ENCODE measurements at places on chromosomes 2 and 18.

DNA sequence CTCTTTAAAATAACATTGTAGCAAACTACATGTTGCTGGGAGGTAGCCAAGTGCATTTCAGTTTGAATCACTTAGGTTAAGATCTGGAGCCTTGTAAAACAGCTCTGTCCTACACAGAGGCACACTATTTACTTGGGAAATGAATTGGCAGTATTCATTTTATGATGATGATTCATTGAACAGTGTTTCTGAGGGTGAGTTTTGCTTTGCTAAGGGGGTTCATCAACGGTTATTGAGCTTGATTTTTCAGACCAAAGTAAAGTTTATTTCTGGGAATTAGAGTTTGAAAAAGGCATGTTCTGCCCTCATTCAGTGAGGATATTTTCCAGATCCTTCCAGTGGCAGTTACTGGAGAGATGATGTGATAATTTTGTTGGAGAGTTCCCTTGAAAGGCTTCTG, 55.6 kb downstream of the CCDC85A start:
- DNase-seq = no peak

GRCh38 chr18:23731861-23732260, 42.6 kb downstream of the LAMA3 start:
- no peak for DNase-seq

DNA sequence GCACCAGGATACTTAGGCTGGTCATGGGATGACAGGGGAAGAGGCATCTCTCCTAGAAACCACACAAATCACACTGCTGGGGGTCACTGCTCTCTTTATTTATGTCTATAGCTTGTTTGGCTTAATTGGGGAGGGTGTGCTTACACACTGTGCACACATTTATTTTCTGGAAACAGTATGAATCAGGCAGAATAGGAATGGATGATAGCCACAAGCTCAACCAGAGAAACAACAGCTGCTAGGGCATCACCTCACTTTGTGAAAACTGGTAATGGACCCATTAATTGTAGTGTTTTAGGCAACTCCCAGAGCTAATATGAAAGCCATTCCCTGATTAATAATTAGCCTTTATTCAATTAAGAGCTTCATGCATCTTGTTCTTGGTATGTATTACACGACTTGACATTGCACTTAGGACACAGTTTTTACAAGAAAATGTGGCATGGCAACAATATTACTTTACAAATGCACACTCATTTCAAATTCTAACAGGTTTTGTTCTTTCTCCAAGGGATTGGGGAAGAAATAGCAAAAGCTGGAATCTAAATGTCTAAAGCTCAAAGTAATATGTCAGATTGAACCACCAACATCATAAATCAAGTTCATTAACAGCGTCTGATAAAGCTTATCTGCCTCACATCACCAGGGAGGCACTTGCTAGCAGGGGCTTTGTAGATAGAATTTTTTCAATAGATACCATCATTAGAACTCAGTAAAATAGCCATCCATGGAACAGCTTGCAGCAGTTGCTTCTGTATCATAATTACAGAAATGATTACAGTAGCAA, 361.9 kb upstream of the FSHR start:
- DNase-seq = no peak

DNA sequence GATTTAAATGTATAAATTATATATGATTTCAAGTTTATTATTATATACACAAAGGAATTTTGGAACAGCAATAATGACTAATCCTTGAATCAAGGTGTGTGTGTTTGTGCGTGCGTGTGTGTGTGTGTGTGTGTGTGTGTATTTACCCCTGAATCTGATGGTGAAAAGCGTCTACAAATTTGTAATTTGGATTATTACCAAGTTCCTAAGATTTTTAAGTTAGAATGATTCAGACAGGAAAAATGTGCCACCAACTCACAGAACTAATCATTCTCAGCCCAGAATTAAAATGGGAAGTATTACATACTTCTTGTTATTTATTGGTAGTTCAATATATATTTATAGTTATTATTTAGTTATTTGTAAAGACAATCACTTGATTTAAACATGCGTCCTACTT, 12.3 kb downstream of the CALCRL start:
- DNase-seq = no peak

GRCh38 chr2:226017537-226017936, 618.0 kb downstream of the NYAP2 start:
- no peak for DNase-seq

GRCh38 chr2:41294331-41294730, 753.5 kb upstream of the PKDCC start:
- no peak for DNase-seq

DNA sequence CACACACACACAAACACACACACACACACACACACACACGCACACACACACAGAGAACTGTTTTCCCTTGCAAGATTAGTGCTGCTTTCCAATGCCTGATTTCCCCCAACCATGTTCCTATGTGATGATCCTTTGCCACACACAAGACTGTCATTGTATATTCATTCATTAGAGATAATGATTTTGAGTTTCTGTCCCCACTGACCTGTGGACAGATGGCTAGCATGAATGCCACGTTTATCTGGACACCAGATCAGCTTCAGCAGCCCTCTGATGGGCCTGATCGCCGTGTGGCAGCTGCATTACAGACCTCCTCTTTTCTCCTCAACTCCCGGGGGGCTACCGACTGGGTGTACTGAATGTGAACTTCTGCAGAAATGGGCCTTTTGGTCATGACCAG, 353.0 kb downstream of the MYCN start:
- no peak for DNase-seq

- no peak for DNase-seq
Observed at GRCh38 chr18:26119246-26119645, 14.4 kb upstream of the PSMA8 start.

DNA sequence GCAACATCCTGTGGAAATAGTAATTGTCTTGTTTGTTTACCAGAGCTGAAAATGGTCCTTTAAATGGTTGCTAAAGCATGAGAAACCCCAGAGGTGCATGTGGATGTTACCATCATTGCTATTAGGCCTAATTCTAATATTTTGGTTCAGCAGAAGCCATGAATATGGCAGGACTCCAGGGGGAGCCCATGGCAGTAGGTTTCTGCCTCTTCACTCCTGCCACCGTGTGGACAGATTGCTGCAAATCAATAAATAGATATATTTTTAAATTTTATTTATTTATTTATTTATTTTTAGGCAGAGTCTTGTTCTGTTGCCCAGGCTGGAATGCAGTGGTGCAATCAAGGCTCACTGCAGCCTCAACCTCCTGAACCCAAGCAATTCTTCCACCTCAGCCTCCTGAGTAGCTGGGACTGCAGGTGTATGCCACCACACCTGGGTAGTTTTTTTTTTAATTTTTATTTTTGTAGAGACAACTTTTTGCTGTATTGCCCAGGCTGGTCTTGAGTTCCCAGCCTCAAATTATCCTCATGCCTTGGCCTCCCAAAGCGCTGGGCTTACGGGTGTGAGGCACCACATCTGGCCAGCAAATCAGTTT, 54.9 kb upstream of the CAPN13 start:
- DNase-seq = no peak

DNA sequence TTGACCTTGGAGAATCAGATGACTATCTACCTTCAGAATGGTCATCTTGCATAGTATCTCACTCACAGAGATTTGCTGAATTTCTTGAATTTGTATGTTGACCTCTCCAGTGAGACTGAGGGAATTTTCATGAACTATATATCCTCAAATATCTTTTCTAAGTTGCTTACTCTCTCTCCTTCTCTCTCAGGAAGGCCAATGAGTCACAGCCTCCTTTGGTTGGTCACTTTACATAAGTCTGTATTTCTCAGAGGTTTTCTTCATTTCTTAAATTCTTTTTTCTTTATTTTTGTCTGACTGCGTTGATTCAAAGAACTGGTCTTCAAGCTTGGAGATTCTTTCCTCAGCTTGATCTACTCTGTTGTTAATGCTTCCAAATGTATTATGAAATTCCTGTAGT, 51.7 kb downstream of the VIT start:
- no peak for DNase-seq

GRCh38 chr2:163626639-163627109, 109.1 kb downstream of the FIGN start:
- no peak for DNase-seq

DNA sequence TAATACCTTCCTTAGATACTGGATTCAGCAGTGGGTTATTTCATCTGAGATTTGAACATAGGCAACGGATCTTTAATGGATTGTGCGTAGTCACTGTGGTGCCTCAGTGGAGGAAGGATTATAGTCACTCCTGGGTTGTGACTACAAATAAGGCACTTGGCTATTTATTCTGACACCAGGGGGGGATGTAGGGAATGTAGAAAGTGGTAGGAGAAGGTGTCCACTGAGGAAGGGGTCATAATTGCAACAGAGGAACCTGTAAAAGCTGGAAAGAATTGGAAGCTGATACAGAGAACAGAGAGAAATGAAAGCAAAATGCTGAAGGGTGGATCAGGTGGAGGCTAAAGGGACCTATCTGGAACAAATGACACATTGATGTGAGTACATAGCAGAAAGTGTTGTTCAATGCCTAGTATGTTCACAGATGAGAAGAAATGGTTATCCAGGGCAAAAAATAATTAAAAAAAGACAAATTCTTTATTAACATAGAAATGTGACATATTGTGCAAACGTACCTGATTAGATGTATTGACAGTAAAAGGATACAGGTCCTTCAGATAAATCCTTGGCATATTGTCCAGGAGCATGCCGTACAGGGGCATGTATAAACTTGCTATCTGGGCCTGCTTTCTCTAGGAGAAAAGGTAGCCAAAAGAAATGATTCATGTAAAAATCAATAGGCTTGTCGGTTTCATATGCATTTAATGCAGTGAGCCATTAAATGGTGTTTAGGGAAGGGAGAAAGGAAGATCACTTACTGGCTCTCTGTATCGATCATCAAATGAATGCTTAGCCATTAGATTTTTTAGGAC, 91.2 kb upstream of the CCDC195 start:
- no peak for DNase-seq

- no peak for DNase-seq
Observed at GRCh38 chr2:12452185-12452584, 264.6 kb upstream of the TRIB2 start.

GRCh38 chr18:25348386-25349130, 3.4 kb downstream of the ZNF521 start:
- no peak for DNase-seq

GRCh38 chr2:96815326-96816126, 542 bp upstream of the CNNM3 start:
- DNase-seq = no peak

GRCh38 chr18:6013171-6013810, 118.0 kb upstream of the TMEM200C start:
- no peak for DNase-seq

Data from cortex of kidney (tissue), 1 donor.